H7 (cell line): ENCODE measurements at places on chromosomes 16 and 17.
A peak's percentile ranks its signal among the peaks of the same experiment; 100 is the strongest.

GRCh38 chr16:26111900-26112299 is 420.1 kb downstream of the HS3ST4 start:
- no peak for DNase-seq

DNA sequence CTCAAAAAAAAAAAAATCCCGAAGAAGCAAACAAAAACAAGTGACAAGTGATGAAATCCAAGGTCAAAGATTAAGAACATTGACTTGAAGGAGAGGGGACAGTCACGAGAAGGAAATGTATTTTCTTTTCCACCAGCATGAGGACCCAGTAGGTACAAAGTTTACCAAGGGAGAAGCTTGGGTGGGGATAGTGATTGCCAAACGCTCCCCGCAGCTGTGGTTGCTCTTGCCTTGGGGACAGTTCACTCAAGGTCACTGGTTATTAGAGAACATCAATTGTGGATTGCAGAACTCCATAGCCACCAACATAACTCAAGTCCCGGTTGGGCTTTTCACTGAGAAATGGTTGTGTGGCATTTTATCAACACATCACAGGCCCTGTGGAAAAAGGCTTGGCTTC is 27.0 kb downstream of the RSL1D1 start:
- no peak for DNase-seq

- DNase-seq, result peak; percentile 74
Measured at GRCh38 chr16:842711-843560, 42.4 kb upstream of the GNG13 start.

DNA sequence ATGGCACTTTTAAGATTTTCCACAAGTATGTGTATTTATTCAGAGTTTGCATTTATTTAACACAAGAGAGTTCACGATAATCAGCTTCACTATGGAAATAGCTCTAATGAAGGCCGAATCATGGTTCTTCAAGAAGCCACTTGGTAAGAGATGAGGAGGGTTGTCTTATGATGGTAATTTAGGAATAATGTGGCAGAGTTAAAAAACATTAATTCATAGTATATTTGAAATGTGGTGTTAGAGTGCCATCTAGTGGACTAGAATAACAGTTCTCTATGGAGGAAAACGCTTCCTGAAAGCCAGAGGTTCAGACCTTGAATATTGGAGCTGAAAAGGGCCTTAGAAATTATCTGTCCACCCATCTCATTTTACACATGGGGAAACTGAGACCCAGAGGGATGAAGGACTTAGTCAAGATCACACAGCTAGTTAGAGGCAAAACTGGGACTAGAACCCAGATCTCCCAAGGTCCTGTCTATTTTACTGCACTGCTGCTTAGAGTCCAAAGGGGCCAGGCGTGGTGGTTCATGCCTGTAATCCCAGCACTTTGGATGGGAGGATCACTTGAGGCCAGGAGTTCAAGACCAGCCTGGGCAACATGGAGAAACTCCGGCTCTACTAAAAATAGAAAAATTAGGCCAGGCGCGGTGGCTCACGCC is 33.8 kb upstream of the KPNB1 start:
- peak; percentile 41 for DNase-seq

GRCh38 chr17:69047368-69048263 is 13.1 kb downstream of the ABCA9 start:
- no peak for DNase-seq

DNA sequence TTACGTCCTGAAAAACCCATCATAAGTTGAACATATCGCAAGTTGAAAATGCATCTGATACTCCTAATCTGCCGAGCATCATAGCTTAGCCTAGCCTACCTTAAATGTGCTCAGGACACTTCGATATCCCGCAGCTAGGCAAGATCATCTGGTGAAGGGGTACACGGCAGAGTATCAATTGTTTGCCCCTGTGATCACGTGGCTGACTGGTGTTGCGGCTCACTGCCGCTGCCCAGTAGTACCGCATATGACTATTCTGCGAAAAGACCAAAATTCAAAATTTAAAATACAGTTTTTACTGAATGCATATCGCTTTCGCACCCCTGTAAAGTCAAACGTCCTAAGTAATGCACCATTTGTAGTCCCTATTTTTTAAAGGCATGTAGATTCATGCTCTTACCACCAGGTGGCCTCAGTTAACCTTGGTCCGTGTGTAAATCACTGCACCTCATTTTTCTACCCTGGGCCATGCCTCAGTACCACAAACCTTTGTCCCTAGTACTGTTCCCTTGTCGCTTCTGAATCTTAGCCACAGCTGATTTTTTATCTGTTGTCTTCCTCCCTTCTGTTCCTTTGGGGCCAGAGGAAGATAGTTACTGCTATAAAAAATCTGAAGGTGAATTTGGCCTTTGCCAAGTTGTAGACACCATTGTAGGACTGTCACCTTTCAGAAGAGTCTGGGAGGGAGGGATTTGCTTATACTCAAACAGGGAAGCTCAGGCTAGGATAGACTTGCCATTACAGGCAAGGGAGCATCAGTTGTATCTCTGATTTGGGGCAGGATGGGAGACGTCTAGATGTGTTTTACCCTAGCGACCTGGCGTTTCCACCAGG is 34.4 kb downstream of the WWP2 start:
- peak; percentile 66 for DNase-seq

GRCh38 chr17:8143581-8144400 is 8.4 kb downstream of the PER1 start:
- no peak for DNase-seq
